GM13976 (cell line): ENCODE measurements at places on chromosomes 2 and 18.

GRCh38 chr2:101152272-101153076, 1.3 kb upstream of the TBC1D8 start:
- DNase-seq, result peak; percentile 76

DNA sequence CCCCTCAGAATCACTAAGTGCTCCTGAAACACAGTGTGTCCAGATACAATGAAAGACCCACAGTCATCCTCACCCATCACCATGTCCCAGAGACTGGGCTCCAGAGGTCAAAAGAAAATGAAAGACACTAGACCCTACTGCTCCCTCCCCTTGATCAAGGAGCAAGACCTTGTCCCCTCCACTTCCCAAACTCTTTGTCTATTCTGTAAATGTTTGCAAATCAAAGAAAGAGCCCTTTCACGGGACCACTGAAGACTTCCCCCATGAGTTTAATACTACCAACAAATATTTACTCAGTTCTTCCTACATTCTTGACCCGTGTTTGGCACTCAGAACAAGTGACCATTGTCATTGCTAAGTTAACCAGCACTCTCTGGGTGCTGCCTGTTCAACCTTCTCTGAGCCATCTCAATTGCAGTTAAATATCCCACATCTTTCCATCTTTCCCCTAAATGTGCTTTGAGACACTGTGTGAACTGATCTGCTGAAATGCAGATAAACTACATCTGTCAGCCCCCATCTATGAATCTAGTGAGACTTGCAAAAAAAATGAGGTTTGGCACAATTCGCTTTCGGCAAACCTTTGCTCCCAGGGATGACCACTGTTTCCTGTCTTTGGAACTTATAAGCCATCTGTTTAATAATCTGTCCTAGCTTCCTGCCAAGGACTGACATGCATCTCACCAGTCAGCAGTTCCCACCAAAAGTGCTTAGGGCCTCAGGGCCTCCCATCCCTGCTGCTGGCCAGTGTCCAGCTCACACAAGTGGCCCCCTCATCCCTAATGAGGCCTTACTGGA, 170.3 kb downstream of the GFPT1 start:
- DNase-seq, result no peak

DNA sequence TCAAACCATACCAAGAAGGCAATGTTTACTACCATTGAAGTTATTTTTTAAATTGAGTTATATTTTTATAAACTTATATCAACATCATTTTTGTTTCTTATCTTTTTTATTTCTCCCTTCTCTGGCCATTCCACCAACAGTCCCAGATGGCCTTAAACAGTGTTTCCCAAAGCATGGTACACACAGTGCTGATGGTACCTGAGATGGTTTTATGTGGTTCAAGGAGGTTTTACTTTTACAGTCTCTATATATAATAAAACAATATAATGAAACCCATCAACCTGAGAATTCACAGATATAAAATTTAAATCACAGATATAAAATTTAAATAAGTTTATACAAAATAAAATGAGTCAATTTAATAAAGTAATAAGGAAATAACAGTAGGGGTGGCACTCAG, 65.1 kb upstream of the MSTN start:
- no peak for DNase-seq

DNA sequence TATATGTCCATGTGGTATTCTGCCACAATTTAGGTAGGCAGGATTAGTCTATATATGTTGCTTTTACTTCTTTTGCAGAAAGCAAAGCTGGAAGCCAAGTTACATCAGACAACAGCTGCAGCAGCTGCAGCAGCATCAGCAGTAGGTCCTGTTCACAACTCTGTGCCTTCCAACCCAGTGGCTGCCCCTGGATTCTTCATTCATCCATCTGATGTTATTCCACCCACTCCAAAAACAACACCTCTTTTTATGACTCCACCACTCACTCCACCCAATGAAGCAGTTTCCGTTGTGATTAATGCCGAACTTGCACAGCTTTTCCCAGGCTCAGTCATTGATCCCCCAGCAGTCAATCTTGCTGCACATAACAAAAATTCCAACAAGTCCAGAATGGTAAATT, 107.6 kb downstream of the BIRC6 start:
- no peak for DNase-seq

GRCh38 chr18:23972453-23972852, 42.1 kb upstream of the TTC39C start:
- DNase-seq, result peak; percentile 45

DNA sequence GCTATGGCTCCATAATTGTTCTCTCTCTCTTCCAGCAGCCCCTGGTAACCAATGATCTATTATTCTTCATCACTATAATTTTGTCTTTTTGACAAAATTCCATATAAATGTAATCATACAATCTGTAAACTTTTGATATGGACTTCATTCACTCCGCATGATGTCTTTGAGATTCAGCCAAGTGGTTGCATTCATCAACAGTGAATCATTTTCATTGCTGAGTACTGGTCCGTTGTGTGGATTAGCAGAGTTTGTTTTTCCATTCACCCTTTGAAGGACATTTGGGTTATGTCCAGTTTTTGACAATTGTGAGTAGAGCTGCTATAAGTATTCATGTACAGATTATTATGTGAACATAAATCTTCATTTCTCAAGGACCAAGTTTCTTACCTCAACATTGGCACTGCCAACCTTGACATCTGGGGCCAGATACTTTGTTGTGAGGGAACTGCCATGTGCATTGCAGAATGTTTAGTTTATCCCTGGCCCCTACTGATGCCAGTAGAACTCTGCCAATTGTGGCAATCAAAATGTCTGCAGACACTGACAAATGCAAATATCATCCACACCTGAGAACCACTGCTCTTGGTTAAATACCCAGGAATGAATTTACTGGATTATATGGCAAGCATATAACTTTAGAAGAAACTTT, 48.4 kb upstream of the BCL2L11 start:
- no peak for DNase-seq

- no peak for DNase-seq
Measured at GRCh38 chr2:140440815-140441214, 1660.6 kb upstream of the NXPH2 start.

DNA sequence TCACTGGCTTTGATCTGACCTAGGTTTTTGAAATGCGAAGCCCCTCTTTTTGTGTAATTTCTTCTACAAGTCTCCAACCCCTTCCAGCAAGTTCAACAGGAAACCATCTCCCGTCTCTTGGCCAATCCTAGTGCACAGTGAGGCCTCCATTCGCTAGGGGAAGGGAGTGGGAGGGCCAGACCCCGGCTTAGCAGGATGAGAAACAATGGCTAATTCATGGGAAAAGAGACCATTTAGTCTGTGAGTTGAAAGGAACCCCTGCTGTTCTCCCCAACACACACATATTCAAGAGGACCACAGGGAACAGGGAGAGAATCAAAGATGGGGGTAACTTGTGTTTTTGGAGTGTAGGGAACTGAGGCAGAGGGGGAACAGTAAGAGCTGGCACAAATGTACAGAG, 83.0 kb downstream of the RTN4 start:
- no peak for DNase-seq

GRCh38 chr2:182280118-182280517, 146.7 kb downstream of the PDE1A start:
- DNase-seq, result no peak

- DNase-seq, result no peak
Measured at GRCh38 chr2:206154197-206154596, 5.0 kb downstream of the NDUFS1 start.

GRCh38 chr2:178279636-178280035, 85.3 kb downstream of the OSBPL6 start:
- DNase-seq, result no peak

DNA sequence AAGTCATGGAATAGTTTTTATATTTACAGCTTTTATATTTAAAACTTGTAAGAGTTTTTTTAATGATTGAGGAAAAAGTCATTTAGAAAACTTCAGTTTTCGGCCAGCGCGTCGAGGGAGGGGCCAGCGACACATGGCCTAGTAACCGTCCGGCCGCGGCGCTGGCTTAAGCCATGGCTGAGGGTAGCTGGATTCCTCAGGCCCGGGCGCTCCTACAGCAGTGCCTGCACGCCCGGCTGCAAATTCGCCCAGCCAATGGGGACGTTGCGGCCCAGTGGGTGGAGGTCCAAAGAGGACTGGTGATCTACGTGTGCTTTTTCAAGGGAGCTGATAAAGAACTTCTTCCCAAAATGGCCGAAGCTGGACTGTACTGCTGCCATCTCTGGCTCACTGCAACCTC, 4.9 kb upstream of the KLHL41 start:
- no peak for DNase-seq

- no peak for DNase-seq
Measured at GRCh38 chr2:160157861-160158829, 41.9 kb downstream of the ITGB6 start.

- peak; percentile 23 for DNase-seq
Measured at GRCh38 chr2:144572977-144573376, 53.1 kb upstream of the ZEB2 start.

GRCh38 chr2:110173523-110173922, 31.3 kb downstream of the NPHP1 start:
- DNase-seq, result no peak

GRCh38 chr2:69764286-69765095, 22.6 kb downstream of the ANXA4 start:
- DNase-seq, result no peak

DNA sequence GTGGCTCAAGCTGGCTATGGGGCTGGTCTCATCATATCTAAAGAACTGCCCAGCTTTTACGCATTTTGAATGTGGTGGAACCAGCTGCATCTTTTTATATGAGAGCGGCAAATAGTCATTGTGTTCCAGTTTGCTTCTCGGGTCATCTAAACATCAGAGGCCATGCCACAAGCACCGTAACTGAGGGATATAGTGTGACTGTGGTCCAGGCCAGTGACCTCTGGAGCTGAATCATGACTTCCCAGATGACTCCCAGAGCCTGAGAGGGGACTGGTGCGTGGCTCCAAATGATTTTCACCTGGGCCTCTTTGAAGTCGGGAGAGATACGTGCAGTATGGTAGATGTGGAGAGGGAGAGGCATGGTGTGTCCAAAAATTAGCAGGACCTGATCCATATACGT, 271.0 kb downstream of the NEDD4L start:
- no peak for DNase-seq

DNA sequence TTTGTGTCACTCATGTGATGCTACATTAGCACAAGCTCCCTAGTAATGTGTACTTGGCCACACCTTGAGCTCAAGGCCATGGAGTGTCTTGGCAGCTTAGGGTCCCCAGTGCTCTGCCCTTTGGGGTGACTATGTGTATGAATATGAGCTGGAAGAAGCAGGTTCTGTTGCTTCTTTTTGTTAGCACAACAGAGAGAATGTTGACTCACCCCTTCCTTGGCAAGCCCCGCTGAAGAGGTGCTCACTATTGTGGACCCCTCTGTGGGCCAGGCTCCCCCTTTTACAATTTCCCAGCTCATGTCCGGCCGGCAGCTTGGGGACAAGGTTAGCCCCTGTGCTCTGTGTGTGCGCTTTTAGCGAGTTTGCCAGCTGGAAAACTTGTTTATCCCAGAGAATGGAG, 48.1 kb downstream of the DGKD start:
- no peak for DNase-seq

- no peak for DNase-seq
Measured at GRCh38 chr2:171541202-171541887, 19.1 kb downstream of the CYBRD1 start.

- no peak for DNase-seq
Measured at GRCh38 chr2:8394569-8395359, 287.1 kb upstream of the ID2 start.

- DNase-seq, result peak; percentile 50
Measured at GRCh38 chr2:23452853-23453420, 68.0 kb downstream of the KLHL29 start.

- DNase-seq, result no peak
Measured at GRCh38 chr2:19874726-19875125, 27.1 kb downstream of the TTC32 start.

DNA sequence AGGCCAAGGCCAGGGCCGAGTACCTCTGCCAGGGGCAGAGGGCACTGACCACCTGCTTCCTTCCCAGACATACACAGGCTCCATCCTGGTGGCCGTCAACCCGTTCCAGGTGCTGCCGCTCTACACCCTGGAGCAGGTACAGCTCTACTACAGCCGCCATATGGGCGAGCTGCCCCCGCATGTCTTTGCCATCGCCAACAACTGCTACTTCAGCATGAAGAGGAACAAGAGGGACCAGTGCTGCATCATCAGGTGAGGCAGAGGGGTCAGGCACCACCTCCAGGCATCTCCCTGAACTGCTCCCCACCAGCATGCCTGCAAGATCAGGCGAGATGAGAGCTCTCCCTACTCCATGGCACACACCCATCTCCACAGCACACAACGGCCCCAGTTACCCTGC, 31.1 kb downstream of the MYO7B start:
- no peak for DNase-seq

GRCh38 chr18:58753976-58754375, 82.7 kb downstream of the MALT1 start:
- DNase-seq, result no peak

GRCh38 chr2:152421521-152422370, 86.8 kb downstream of the FMNL2 start:
- DNase-seq, result no peak

DNA sequence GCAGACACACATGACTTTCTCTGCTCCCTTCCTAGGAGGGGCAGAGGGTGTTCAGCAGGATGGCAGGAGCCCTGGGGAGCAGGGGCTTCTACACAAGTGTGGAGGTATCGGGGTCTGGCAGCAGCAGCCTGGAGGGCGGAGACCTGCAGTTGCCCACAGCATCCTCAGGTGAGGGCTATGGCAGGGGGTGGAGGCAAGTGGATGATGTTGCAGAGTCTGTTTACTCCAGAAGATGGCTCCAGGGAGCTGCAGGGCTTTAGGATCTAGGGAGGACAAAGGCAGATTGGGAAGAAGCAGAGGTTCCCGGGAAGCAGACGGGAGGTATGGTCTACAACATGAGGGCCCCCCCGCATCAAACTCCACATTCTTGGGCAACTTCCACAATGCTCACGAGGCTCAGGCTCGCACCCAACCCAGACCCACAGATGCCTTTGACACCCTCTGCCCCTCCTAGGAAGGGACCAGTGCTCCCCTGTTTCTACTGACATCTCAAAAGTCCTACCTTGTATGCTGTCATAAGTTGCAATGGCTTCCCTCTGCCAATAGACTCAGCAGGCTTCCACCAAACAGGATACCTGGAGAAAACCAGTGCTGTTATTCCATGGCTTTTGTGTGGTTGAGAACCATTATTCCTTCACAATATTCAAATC, 12.0 kb upstream of the ATP6V1C2 start:
- no peak for DNase-seq

DNA sequence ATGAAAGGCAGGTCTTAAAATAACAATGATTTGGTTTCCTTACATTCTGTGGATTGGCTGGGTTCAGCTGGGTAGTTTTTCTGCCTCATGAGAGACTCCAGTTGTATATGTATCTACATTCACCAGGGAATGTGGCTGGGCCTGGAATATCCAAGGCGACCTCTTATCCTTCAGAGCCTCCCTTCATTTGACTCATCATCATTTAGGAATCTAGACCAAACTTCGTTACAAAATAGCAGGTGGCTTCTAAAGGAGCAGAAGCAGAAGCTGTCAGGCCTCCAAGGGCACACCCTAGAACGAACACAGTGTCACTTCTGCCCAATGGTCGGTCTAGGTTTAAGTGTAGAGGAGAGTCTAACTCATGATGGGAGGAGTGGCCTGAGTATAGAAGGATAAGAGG, 204.2 kb downstream of the EN1 start:
- DNase-seq, result no peak
